ENCODE measurements at places on chromosomes 1 and 21.

GRCh38 chr1:91440847-91441246 lies 36.2 kb upstream of the HFM1 start:
- DNase-seq = no peak

GRCh38 chr1:28954126-28954726 lies 39.9 kb downstream of the EPB41 start:
- DNase-seq = no peak

DNA sequence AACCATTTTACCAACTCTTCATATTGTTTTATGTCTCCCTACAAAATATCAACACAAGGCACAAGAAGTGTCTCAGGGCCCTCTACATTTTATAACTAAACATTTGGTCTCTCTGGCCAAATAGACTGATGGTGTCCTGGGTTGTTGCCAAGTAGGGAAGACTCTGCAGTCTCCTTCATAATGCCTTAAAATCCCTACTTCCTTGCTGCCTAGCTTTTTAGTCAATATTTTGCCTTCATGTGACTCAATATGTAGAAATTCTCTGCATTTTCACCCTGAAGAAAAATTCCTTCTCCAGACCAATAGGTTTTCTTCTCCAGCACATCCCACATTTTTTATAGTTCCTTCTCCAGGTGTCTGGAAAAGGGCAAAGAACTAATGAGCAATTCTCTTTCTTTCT lies 72.6 kb upstream of the IPO9 start:
- DNase-seq = no peak

DNA sequence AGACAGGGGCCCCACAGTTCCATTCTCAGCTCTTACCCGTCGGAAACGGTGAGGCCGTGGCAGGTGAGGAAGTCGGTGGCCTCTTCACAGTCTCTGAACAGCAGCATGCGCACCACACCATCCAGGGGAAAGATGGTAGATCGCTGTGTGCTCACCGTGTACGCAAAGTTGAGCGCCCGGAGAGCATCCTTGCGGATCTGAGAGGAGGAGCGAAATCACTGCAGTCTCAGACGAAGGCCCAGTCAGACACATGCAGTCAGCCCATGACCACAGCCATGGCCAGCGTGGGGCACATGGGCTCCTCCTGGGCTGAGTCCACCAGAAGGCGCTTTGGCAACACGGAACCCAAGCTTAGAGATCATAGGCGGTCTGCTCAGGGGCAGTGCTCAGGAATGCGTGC lies 18.5 kb downstream of the MCM3AP start:
- DNase-seq = no peak

DNA sequence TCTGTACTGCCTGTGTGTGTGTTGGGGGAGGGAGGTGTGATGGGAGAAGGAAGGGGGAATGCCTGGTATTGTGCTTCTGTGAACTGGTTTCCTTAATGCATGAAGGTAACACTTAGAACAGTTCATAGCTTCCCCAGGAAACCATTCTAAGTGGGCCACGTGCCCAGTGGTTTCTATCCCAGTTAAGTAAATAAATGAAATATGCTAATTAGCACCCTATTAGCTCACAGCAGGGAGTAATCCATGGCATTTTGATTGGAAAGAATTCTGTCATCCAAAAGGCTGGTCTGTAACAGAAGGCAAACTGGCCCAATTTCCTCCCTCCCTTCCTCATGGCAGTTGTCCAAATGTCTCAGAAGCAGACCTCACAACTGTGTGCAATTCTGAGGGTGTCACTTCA lies 199.3 kb downstream of the TTLL7 start:
- no peak for DNase-seq

DNA sequence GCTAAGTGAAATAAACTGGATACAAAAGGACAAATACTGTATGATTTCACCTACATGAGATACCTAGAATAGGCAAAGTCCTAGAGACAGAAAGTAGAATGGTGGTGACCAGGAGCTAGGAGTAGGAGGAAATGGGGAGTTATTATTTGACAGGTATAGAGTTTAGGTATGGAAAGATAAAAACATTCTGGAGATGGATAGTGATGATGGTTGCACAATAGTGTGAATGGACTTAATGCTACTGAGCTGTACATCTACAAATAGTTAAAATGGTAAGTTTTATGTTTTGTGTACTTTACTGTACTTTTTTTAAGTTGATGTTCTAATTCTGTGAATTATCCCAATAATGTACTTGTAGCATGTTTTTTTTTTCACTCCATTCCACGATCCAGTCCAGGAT lies 59.5 kb upstream of the RALGPS2 start:
- no peak for DNase-seq

DNA sequence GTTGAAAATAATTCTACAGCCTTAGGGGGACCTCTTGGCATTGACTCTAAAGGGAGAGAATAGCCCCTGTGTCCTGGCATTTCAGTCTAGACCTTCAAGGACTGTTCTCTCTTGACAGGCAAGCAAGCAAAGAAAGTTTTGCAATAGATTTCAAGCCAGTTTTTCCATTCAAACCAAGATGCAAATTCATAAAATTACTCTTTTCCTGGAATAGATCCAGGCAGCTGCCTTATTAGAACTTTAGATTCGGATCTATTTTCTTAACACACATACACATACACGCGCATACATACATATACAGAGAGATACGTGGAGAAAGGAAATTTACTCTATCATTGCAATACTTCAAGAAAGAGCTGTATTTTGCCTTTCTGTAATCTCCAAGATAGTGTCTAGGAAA lies 129.4 kb downstream of the EDEM3 start:
- DNase-seq = no peak

- no peak for DNase-seq
These were observed 19.4 kb downstream of the PDE4B start for GRCh38 chr1:65812065-65812464.

Measured in stimulated activated CD8-positive, alpha-beta memory T cell treated with anti-CD3 and anti-CD28 coated beads, Interleukin-4, amount 100 ng/mL, for 4 hours (primary cell).